ENCODE measurements at places on chromosomes 1 and 21.

DNA sequence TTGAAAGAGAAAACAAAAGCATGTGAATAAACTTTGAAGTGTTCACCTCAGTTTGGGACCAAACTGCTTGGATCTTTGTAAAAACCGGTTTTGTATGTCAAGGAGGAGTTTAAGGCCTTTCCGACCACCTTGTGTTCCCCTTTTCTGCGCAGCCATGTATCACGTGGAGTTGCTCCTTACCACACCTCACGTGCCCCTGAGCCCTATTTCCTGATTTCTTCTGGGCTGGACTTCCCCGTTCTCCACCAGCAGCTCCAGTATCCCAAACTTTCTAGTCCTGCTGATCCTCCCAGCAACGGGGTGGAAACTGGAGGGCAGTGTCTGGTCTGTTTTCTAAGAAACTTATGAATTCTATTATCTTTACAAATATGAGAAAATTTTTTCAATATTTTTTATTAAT is 1.6 kb upstream of the SH3D21 start:
- DNase-seq, result no peak

- DNase-seq, result no peak
Observed at GRCh38 chr1:86503406-86504136, 34.8 kb downstream of the CLCA1 start.

DNA sequence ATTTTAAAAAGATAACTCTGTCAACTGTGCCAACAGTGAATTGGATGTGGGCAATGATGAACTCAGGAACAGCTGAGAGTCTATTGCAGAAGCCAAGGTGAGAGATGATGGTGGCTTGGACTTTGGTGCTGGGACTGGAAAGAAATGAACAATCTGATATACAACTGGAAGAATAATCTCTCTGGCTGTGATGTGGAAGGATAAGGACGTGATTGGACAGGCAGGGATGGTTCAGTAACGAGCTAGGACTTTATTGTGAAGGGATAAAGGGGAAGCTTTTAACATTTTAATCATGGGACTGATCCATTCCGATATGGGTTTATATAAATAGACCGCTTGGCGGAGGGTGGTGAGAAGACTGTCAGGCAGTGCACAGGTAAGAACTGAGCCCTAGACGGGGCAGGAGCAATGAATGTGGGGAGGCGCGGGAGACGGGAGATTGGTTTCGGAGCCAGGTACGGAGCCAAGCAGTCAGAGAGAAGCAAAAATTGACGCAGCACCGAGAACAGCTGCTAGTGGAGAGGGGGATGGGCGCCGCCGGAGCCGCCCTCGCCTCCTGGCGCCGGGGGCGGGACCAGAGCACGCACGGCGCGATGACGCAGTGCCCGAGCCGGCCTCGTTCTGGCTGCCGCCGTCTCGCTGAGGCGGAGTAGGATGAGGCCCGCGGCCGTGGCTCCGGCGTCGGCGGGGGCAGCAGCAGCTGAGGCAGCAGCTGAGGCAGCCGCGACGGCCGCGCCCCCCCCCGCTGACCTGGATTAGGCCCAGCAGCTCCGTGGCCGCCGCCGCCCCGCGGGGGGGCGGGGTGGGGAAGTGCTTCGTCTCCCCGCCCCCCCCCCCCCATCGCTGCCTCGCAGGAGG is at the start of gene RNF11:
TSS of gene RNF11 (plus strand) at position 601 of the 858 bp plus-strand sequence. CDS start 484 bp downstream, outside the sequence.
- DNase-seq, result peak; percentile 91

DNA sequence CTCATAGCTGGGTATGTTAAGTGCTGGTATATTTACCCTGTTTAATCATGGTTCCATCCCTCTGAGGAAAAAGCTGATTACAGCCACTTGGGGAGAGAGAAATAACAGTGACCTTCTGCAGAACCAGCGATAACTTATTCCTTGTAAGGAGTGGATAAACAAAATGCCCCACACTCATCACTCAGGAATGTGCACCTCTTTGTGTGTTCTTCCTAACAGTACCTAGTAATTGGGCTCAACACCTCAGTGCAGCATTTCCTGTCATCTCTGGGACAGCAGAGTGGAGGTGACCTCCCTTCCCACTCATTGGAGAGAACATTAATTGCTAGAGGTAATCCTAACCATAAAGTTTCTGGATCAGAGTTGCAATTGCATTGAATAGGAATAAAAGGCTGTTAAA is 112.5 kb upstream of the F3 start:
- DNase-seq, result no peak

GRCh38 chr1:39635871-39636210 is 3.6 kb downstream of the HEYL start:
- DNase-seq, result no peak

DNA sequence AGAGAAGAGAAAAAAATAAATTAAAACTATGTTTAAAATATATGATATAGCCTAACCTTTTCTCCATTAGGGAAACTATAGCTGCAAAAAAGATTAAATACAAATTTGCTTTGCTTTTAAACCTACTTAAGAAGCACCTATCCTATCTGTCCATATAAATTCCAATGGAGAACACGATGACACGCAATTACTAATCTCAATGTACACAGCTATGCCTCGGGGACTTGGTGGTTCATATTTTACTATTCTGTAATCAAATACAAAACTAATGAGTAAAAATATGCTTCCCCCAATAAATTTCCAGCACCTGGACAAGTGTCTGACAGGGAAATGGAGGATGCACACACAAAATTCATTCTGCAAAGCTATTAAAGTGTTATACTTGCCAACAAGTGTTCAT is 386.4 kb downstream of the LMO4 start:
- no peak for DNase-seq

DNA sequence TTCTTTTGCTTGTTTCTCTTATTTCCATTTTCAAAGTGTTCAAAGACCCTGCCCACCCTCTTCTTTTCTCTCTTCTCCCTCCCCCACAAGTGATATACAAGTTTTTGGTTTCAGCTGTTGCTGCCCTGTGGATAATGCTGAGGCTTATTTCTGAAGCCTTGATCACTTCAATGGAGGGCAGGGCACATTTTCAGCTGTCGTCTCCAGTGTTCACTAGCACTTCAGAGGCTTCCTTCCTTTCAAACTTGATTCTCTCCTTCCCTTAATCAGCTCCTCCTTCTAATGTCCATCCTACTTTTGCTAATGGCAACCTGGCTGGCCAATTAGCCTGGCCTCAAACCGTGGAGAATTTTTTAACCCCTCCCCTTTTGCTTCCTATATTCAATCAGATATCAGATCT is 435.7 kb upstream of the RUNX1 start:
- DNase-seq, result no peak

DNA sequence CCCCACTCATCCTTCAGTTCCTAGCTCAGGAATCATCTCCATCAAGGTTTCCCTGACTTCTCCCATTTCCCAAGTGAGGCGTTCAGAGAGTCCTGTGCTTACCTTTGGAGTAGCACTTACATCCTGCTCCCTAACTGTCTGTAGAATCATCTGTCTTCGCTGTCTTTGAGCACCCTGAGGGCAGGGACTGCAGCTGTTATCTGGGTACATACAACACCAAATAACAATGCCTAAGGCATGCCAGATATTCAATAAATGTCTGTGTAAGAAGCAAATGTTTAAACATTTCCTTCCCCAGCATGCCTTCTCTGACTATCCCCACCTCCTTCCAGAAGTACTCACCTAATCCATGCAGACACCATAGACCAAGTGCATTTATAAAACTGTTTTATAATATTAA is 65.4 kb downstream of the JAK1 start:
- DNase-seq, result no peak

DNA sequence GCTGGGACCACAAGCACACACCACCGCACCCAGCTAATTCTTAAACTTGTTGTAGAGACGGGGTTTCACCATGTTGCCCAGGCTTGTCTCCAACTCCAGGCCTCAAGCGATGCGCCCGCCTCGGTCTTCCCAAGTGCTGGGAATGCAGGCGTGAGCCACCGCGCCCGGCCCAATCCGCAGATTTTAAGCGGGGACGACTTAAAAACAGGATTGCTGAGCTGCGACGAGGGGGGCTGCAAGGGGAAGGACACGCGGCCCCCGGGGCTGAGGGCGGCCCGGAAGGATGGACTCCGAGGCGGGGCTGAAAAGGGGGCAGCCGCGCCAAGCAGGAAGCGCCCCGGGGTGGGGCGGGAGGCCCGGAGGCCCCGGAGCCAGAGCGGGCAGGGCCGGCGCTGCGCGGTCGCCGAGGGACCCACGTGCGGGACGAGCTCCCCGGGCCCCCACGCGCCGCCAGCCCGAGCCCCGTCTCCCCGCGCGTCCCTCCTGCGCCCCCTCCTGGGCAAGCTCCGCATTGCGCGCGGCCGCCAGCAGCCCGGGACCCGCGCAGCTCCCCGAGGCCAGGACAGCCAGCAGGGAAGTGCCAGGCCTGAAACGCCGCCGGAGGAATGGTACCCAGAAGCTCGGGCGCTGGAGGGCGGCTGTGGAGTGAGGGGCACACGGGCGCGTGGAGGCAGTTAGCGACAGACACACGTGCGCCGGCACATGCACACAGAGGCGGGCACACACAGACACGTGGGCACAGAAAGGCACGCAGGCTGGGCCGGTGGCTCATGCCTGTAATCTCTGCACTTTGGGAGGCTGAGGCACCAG is 5.5 kb upstream of the PRKCZ start:
- DNase-seq, result peak; percentile 80

GRCh38 chr1:221487781-221488524 is 253.9 kb downstream of the DUSP10 start:
- no peak for DNase-seq

GRCh38 chr1:1911350-1912041 is 3.6 kb upstream of the CALML6 start:
- DNase-seq, result no peak

DNA sequence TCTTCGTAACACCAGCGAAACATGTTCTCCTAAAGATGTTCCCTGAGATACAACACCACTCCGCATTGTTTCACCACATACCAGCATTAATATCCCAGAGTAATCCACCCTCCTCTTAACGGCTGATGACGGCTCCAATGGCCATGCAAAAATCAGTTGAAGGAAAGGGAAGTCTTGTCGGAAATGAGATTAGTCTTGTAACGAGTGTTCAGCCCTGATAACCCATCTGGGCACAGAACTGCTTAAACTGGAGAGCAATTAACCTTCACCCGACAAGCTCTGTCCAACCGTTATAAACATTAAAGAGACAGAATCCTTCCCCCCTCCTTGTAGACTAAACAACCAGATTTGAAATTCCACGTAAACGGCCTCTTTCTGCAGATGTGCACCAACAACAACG is 21.9 kb downstream of the ERG start:
- no peak for DNase-seq

DNA sequence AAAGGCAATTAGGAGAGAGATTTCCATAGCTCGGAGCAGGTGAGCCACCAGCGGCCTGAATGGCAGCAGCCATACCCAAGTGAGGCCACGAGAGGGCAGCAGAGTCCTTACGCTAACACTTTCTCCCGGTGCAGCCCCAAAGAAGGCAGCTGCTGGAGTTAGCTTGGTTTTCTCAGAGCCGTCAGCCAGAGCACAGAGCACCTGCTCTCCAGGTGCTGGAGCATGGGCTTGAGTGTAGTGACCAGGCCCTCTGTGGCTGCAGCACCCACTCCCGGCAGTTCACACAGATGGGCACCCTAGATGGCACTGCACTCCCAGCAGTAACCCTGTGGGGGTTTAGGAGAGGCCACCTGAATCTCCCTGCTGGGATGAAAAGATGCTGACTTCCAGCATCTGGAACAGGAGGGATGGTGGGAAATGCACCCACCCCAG is 45.8 kb downstream of the TMCC2 start:
- peak; percentile 89 for DNase-seq

DNA sequence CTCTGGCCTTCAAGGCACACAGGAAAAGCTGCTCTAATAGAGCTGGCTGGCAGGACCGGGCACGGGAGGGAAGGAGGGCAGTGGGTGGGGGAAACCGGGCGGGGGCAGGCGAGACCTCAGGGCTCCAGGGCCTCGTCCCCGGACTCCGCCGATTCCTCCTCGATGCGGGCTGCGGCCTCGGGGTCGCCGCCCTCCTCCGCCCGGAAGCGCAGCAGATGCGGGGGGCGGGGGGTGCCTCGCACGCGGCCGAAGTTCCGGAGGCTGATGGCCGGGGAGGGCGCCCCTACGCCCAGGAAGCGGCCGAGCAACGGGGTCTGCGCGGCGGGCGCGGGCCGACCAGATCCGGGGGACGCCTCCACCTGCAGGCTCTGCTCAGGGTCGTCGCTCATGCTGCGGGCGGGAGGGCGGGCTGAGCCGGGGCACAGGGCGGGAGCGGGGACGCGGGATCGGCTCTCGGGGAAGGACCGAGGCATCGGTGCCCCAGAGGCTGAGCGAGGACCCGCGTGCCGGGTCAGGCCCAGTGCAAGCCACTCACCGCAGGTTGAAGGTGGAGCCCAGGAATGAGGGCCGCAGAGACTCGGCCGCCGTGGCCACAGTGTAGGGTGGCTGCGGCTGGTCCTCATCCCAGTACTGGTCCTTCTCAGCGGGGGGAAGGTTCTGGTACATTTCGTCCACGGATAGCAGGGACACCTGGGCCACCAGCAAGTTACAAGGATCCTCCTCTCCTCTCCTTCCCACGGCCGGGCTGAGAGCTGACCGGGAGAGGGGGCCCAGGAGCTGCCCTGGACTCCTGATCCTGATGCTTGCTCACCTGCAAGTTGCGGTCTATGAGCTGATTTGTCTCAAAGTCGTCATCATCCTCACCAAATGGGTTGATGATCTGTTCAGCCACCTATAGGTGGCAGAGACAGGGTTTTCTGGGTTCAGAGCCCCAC is 3.6 kb downstream of the BEST4 start:
- DNase-seq, result peak; percentile 42

DNA sequence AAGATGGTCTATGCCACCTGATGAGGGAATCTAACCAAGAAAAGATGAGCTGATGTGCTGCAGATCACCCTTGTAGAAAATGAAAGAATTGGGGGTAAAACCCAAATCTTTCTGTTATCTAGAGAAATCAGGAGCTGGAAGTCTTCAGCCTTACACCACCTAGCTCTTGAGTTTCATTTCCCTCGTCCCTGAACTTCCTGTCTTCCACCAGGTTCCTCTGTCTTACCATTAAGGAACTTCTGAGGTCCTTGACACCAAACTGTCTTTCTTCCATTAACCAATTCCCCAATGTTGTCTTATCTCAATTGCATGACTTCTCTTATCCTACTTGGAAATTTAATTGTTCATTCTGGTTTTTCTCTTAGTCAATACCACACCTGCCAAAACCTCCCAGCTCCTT is 31.5 kb downstream of the LPAR3 start:
- no peak for DNase-seq

- no peak for DNase-seq
Observed at GRCh38 chr21:45019076-45019886, 55.1 kb upstream of the ADARB1 start.

GRCh38 chr1:67735806-67736627 is 51.0 kb downstream of the GADD45A start:
- peak; percentile 38 for DNase-seq

- DNase-seq, result no peak
Observed at GRCh38 chr1:66998972-66999371, 55.0 kb downstream of the SLC35D1 start.

DNA sequence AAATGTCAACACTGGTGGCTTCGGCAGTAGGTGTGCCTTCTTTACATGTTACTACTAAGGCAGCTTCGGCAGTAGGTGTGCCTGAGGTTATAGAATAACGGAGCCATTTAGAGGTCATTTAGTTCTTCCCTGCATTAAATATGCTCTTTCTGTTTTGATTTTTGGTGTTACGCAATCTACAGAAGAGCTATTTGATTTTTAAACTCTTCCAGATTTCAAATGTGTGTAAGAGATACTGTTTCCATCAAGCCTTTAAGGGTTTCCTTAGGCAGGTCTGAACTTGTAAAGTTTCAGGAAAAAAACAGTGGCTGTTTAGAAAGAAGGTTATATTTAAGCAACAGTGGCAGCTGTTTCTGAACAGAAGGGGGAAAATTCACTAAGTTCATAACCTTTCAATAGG is 54.8 kb downstream of the PIK3R3 start:
- DNase-seq, result no peak
